Breast epithelium (tissue), 4 donors: ENCODE measurements at places on chromosomes 7 and 10. TPM values are rescaled to one million over a fixed set of nuclear protein-coding genes. Genes with fewer than 3 reads are reported as not detected.

DNA sequence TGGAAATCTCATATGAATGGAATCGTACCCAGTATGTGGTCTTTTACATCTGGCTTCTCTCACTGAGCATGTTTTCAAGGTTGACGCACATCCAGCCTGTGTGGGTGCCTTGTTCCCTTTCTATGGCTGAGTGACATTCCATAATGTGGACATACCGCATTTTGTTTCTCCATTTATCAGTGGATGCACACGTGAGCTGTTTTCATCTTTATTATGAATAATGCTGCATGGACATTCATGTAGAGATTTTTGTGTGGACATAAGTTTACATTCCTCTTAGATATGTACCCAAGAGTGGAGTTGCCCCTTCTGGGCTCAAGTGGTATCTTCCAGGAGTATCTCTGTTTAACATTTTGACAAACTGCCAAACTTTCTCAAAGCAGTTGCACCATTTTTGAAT is 1.3 kb upstream of the SCART1 start:
- DNase-seq: no peak
- H3K4me1 ChIP-seq: no peaks in the 10 kb centered on the region
- H3K36me3 ChIP-seq: no peaks in the 10 kb centered on the region
- no peak overlapping the region for H3K27ac ChIP-seq

DNA sequence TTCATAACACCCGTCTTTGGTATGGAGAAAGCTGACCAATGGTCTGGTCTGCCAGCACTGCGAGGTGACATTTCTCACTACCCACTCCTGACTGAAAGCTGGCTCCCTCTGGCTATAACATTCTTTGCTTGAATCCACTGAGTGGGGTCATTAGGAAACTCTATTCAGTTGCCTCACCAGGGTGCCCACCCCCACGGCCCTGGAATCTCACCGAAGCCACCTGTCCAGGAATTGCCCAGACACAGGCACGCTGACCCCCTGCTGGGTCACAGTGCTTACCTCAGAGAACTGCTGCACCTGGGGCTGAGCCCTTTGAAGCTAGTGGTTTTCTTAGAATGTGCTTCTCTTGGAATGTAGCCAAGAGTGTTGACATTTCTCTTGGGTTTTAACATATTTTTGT is 28.6 kb downstream of the HECW1 start:
- H3K4me3 ChIP-seq: no peak overlapping the region
- H3K4me1 ChIP-seq: no peaks in the 10 kb centered on the region
- H3K27me3 ChIP-seq: no peaks in the 10 kb centered on the region
- DNase-seq: no peak
- H3K27ac ChIP-seq: no peak overlapping the region
- H3K36me3 ChIP-seq: no peaks in the 10 kb centered on the region

GRCh38 chr10:44995914-44996669 is 4.6 kb upstream of the ZNF22 start:
- H3K27me3 ChIP-seq: no peaks in the 10 kb centered on the region
- no peak for DNase-seq
- H3K36me3 ChIP-seq: no peaks in the 10 kb centered on the region
- H3K4me3 ChIP-seq: no peak overlapping the region

- no peaks in the 10 kb centered on the region for H3K36me3 ChIP-seq
- no peak for DNase-seq
- no peaks in the 10 kb centered on the region for H3K4me1 ChIP-seq
Observed at GRCh38 chr10:21208666-21209316, 311.7 kb upstream of the NEBL start.

DNA sequence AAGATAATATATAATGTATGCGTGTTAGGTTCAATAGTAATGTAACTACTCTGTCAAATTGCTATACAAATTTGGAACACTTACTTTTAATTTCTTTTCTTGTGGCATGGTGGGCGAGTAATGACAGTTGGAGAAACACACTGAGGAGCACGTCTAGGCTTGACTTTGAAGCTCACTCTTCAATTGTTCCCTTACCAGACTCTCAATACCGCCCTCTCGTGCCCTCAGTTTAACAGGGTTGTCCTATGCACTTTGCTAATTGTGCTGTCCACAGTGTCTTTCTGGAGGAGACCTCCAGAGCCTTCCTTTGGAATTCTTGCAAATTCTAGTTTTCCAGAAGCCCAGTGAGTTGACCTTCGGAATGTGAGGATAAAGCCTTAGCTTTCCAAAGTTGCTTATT is 107.2 kb upstream of the RELN start:
- H3K4me1 ChIP-seq: no peaks in the 10 kb centered on the region
- no peaks in the 10 kb centered on the region for H3K36me3 ChIP-seq
- H3K27me3 ChIP-seq: no peaks in the 10 kb centered on the region
- H3K27ac ChIP-seq: no peak overlapping the region
- H3K4me3 ChIP-seq: no peak overlapping the region

DNA sequence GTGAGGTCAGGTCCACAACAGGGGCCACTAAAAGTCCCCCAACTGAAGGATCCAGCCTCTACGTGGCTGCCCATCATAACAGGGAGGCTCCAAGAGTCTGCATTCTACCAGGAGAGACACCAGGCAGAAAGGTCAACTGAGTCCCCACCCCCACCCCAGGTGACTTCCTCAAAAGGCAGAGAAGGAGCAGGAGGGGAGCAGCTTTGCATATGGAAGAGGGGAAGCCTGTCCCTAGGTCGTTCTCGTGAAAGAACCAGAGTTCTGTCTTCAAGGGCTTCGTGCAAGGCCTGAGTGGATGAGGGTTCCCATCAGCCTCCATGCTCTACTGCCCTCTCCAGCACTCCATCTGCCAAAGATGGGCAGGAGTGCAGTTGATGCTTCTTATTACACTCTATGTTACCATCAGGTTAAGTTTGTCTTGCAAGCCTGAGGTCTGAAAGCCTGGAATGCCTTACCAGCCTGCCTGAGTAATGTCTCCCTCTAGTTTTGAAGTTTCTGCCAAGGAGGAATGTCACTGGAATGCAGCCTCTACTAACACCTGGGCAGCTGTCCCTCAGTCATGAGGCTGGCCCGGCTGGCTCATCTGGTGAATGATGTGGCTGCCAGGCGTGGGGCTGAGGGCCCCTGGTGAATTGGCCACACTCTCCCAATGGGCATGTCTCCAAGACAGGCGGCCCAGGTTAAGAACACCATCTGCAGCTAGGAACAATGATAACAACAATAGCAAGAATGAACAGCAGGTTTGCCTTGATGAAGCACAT is 54.3 kb upstream of the SMNDC1 start:
- H3K36me3 ChIP-seq: no peaks in the 10 kb centered on the region
- H3K27me3 ChIP-seq: no peaks in the 10 kb centered on the region
- H3K27ac ChIP-seq: peak overlapping the region; percentile 33
- peak; percentile 87 for DNase-seq

DNA sequence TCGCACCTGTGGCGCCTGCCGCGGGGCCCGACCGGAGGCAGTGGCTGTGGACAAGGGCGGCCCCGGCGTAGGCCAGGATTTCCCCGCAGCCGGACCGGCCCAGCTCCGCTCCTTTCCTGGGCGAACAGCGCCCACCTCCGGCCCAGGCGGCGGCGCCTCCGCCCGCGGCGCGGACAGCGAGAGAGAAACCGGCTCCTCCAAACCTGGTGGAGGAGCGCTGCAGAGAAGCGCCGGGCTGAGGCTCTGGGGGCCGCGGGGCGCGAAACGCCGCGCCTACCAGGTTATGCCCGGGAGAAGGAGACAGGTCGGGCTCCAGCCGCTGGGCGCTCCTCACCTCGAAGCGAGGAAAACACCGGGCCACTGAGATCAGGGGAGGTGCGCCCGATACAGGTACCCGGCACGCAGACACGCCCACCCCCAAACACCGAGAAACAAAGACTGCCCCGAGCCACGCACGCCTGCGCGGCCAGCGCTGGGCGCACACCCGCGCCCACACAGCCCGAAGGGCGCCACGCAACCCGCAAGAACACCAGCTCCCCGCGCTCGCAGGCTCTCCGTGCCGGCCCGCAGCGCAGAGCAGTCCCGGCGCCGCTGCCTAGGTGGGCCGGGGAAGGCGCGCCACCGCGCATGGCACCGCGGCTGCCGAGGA is 3.3 kb downstream of the GRID1 start:
- H3K36me3 ChIP-seq: no peaks in the 10 kb centered on the region
- no peak overlapping the region for H3K27ac ChIP-seq
- H3K27me3 ChIP-seq: peaks cover 48% of the 10 kb centered on the region
- no peaks in the 10 kb centered on the region for H3K4me1 ChIP-seq

GRCh38 chr10:100570506-100570905 is 34.8 kb downstream of the HIF1AN start:
- H3K36me3 ChIP-seq: no peaks in the 10 kb centered on the region
- H3K4me1 ChIP-seq: no peaks in the 10 kb centered on the region
- no peak overlapping the region for H3K27ac ChIP-seq
- H3K27me3 ChIP-seq: peaks cover 55% of the 10 kb centered on the region
- H3K4me3 ChIP-seq: peak overlapping the region; percentile 30
- DNase-seq: no peak

DNA sequence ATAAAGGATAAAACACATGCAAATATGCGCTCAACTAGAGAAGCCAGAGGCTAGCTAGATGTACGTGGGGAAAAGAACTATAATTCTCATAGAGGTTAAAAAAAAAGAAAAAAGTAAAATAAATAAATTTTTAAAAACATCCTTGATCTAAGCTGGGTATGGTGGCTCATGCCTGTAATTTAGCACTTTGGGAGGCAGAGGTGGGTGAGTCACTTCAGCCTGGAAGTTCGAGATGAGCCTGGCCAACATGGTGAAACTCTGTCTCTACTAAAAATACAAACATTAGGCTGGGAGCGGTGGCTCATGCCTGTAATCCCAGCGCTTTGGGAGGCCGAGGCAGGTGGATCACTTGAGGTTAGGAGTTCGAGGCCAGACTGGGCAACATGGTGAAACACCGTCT is 18.6 kb upstream of the HSPA12A start:
- H3K27ac ChIP-seq: no peak overlapping the region
- DNase-seq: no peak
- no peak overlapping the region for H3K4me3 ChIP-seq

The MLXIPL gene
- total RNA-seq: 10.4 TPM

The ADCYAP1R1 gene
- total RNA-seq: 2.6 TPM

The KIN gene
- total RNA-seq: 13.3 TPM

The FRAT1 gene
- 11.6 TPM for total RNA-seq

DNA sequence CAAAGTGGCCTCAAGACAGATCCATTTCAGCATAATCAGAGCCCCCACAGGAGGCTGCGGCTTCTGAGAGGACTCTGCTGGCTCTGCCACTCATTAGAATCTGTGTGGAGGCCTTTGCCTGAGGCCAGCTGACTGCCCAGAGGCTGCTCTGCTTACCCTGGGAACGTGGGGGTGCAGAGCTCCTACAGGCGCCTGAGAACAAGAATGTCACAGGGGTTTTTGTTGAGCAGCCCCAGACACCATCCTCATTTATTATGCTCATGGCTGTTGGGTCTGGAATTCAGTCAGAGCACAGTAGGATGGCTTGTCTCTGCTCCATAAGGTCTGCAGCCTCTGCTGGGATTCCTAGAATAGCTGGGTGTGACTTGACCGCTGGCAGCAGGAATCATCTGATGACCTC is 101.8 kb upstream of the GDF10 start:
- DNase-seq: no peak
- no peaks in the 10 kb centered on the region for H3K36me3 ChIP-seq
- no peak overlapping the region for H3K4me3 ChIP-seq
- no peaks in the 10 kb centered on the region for H3K4me1 ChIP-seq
- no peaks in the 10 kb centered on the region for H3K27me3 ChIP-seq

GRCh38 chr7:23467806-23468525 is 2.3 kb downstream of the IGF2BP3 start:
- H3K27ac ChIP-seq: no peak overlapping the region
- H3K27me3 ChIP-seq: peaks cover 18% of the 10 kb centered on the region
- DNase-seq: no peak
- no peak overlapping the region for H3K4me3 ChIP-seq
- H3K4me1 ChIP-seq: peaks cover 9% of the 10 kb centered on the region

The TWIST1 gene
- 7.2 TPM for total RNA-seq

- no peak overlapping the region for H3K4me3 ChIP-seq
- no peaks in the 10 kb centered on the region for H3K36me3 ChIP-seq
- H3K27me3 ChIP-seq: no peaks in the 10 kb centered on the region
- no peak for DNase-seq
- H3K4me1 ChIP-seq: peaks cover 5% of the 10 kb centered on the region
- H3K27ac ChIP-seq: no peak overlapping the region
Observed at GRCh38 chr7:150345012-150345411, 3.6 kb upstream of the RARRES2 start.

- no peaks in the 10 kb centered on the region for H3K27me3 ChIP-seq
- no peaks in the 10 kb centered on the region for H3K4me1 ChIP-seq
- no peak overlapping the region for H3K27ac ChIP-seq
- H3K36me3 ChIP-seq: no peaks in the 10 kb centered on the region
- no peak overlapping the region for H3K4me3 ChIP-seq
- no peak for DNase-seq
Observed at GRCh38 chr10:3745521-3745920, 39.5 kb downstream of the KLF6 start.

The SPDYE1 gene
- total RNA-seq: not detected

DNA sequence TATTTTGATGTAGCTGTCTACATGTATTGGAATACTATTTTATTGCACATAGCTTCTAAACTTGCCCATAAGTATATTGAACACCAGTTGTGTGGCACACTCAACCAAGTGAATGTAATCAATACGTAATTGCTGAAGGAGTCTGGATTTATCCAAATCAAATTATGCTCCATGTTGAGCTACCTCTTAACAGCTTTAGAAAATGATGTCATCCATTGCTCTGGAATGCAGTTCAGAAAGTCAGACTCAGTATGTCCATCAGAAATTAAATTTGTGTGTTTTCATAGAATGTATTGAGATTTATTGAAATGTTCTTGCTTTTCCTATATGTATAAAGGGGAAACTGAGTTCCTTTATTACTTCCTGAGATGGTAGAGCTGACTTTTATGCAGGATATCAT is 25.0 kb upstream of the CCAR1 start:
- no peak overlapping the region for H3K27ac ChIP-seq
- no peak overlapping the region for H3K4me3 ChIP-seq
- H3K4me1 ChIP-seq: no peaks in the 10 kb centered on the region
- no peak for DNase-seq
- no peaks in the 10 kb centered on the region for H3K36me3 ChIP-seq
- no peaks in the 10 kb centered on the region for H3K27me3 ChIP-seq

GRCh38 chr7:710161-710560 is 16.3 kb upstream of the DNAAF5 start:
- H3K4me1 ChIP-seq: no peaks in the 10 kb centered on the region
- no peak overlapping the region for H3K27ac ChIP-seq
- DNase-seq: no peak
- H3K4me3 ChIP-seq: no peak overlapping the region

The GRM8 gene
- total RNA-seq: not detected

DNA sequence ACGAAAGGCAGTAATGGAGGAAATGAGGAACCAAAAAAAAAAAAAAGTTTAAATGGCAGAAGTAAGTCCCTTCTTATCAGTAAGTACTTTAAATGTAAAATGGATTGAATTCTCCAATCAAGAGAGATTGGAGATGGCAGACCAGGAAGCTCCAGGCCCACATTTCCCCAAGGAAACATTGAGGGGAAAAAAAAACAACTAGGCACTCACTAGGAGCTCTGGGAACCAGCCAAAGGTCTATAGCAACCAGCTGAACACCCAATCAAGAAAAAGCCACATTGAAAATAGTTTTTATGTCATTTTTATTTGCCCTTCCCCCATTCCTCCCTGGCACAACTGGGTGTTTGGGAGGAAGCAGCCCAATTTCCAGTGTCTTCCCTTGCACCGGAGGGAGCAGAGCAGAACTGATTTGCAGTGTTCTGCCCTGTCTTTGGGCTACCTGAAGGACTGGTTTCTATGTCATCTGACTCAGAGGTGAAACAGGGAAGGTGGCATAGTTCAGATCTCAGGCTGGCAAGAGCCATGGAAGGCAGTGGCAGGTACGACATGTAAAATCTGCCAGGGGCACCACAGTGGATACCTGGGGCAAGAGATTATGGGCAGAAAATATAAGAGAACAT is 121.9 kb downstream of the SMURF1 start:
- no peaks in the 10 kb centered on the region for H3K27me3 ChIP-seq
- H3K36me3 ChIP-seq: no peaks in the 10 kb centered on the region
- H3K4me3 ChIP-seq: no peak overlapping the region
- H3K27ac ChIP-seq: peak overlapping the region; percentile 26
- no peaks in the 10 kb centered on the region for H3K4me1 ChIP-seq

The OPALIN gene
- not detected for total RNA-seq

The NEUROD6 gene
- not detected for total RNA-seq
